ENCODE measurements at places on chromosomes 2 and 18.

- no peak for DNase-seq
Measured at GRCh38 chr2:88808083-88808482, 116.6 kb downstream of the RPIA start.

- DNase-seq, result no peak
Measured at GRCh38 chr18:60070631-60071030, 170.8 kb downstream of the PMAIP1 start.

DNA sequence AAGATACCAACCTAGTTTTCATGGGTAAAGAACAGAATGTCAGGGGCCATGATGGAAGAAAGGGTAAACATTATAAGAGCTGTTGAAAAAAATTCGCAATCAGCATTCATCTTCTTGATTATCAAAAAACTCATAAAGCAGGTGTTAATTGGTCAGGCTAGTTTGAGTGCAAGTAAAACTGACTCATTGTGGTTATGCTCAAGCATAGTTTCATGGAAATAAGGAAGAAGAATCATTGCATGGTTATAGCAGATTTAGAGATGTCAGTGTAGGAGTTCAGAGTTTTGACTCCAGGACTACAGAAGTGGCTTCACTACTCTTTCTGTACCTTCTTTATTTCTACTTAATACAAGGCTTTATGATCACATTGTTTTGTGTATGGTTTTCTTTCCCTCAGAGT is 26.9 kb upstream of the CDH19 start:
- DNase-seq, result no peak

DNA sequence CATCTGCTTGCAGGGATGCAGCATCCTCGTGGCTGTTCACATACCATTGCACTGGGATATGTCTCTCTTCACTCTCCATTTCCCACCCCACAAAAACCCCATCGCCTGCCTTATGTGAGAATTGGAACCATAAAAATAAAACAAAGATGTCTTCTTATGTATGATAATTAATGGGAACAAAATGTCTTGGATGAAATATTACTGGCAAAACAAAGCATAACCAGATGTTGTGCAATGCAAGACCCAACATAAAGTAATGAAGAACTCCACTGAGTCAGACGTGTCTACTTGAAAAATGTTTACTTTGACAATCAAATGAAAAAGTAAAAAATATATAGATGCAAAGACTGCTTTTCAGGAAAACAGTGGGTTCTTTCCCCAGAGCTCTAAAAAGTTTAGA is 611.3 kb upstream of the SYT4 start:
- no peak for DNase-seq

DNA sequence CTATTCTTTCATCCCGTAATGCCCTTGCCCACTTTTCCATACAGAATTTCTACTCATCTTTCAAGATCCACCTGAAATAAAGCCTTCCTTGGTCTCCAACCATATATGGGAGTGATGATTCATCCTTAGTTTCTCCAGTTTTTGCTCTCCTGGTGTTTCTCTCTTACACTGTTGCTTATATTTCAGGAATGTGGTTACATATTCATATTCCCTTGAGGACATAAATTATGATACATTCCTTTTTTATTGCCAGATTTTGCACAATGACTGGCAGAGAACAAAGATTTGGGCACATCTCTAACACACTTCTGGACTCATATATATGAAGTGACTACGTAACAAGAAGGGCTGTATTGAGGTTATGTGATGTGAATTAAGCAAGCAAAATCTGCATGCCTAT is 1573.4 kb upstream of the NXPH2 start:
- peak; percentile 6 for DNase-seq

DNA sequence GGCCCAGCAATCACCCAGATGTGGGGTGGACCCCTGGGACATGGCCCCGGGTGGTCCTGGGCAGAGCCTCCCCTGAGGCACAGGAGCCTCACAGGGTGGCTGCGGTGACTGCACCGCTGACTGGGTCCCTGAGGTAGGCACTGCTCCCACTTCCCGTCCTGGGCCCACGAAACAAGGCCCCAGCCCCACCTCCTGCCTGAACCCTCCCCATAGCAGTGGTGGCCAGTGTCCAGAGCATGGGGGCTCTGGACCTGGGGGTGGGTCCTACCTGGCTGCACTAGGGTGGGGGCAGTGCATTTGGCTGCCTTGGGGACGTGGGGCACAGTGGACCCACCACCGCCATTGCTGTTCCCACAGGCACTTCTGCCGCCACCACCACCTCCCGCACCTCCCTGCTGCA is 39.4 kb downstream of the TDRD15 start:
- DNase-seq, result no peak

DNA sequence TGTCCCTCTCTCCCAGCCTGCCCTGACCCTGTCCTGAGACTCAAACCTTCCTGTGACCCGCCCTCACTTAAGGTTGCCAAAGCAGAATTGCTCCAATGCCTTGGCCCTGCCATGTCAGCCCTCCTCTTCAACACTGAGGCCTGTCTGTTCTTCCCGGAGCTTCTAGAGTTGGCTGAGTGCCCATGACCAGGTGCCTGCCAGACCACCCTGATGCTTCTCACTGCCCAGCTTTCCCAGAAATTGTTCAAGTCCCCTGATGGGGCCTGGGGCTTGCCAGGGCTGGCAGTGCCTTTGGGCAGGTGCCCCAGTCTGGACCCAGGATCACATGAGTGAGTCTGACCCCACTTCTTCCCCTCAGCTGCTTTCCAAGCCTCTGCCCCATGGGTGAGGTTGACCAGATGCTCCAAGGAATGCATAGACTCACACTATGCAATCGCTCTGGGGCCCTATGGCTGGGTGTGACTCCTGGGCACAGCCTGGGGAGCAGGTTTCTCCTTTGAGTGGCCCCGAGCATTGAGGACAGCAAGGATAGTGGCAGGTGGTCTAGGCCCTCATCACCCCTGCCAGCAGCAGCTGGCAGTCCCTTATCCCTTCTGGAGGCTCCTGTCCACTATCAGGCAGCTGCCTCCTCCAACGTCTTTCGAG is 3.1 kb upstream of the INPP5D start:
- DNase-seq, result no peak

All from T47D (cell line).